SIG-M5 (cell line): ENCODE measurements at places on chromosomes 16 and 17.

- DNase-seq, result no peak
These were observed 25.6 kb downstream of the GOSR2 start for GRCh38 chr17:46948544-46948943.

GRCh38 chr17:44363613-44364159, at the start of gene FAM171A2:
FAM171A2 (minus strand) TSS chr17:44363853; CDS start chr17:44363714, 139 bp downstream.
- no peak for DNase-seq

- no peak for DNase-seq
These were observed 30.1 kb upstream of the SREBF1 start for GRCh38 chr17:17866897-17867296.

DNA sequence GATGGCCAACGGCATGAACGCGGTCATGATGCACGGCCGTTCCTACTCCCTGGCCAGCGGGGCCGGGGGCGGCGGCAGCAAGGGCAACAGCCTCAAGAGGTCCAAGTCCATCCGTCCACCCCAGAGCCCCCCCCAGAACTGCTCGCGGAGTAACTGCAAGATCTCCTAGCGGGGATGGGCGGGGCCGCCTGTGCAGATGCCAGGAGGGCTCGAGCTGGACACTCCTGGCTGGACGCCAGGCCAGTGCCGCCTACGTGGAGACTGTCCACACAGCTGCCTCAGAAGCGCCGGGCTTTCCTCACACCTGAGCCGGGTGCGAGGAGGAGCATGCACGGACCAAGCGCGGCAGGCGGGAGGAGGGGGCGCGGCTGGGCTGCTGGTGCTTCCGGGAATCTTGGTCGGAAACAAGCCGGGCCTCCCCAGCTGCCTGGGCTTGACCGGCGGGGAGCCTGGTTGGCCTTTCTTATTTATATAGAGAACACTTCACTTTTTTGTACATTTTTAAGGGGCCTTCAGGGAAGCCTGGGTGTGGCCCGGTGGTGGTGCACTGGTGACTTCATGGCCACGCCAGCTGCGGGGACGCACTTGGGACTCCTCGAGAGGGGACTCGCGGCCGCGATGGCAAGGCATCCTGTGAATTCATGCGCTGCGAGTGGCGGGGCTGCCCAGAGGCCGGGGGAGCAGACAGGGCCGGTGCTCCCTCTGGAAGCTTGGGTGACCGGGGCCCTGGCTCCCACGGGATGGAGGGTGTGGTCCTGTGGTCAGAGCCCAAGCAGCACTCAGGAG, 3.1 kb upstream of the WFIKKN1 start:
- no peak for DNase-seq

DNA sequence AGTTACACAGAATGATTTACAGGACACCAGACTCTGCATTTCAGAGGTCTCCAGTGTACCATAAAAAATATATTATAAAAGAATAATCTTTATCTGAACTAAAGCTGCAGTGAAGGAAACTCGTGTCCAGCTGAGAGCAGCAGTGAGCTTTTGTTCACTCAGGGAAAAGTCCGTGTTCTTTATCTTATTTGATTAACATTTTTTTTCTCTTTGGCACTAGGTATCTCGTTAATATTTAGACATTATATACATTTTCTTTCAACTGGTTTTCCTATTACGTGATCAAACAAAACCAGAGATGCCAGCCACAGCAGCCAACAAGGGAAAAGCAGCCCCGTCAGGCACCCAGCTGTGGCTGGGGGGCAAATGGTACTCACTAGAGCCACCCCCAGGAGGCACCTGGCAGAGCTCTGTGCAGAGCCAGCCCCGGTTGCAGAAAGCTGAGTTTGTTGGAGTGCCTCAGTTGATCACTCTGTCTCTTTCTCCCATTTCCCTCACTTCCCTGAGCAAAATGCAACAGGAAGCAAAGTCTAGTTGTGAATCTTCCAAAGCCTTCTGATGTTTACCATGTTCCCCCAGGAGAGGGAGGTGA, 1.1 kb upstream of the HS3ST4 start:
- no peak for DNase-seq

GRCh38 chr17:28219771-28220170, 99.2 kb upstream of the TMEM97 start:
- DNase-seq, result no peak
